Substantia nigra (tissue), 51 donors: ENCODE measurements at places on chromosomes 3 and 15.

GRCh38 chr3:49020330-49021212 is 1.4 kb upstream of the NDUFAF3 start:
- peak; percentile 52 for DNase-seq

DNA sequence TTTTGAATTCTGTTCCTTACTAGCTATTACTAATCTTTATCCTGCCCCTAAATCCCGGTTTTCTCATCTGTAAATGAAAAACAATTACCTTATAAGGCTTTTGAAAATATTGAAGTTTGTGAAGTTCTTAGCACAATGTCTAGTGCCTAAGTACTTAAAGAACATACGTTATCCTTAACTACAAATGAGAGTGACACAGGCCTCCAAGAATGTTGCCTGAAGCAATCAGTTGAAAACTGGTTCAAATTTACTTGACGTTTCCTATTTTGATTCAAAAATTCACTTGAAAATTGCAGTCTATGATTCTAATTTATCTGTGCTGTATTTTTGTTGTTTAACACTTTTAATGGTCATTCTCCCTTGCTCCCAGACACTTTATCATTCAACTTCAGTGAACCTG is 3.2 kb downstream of the SENP7 start:
- no peak for DNase-seq

GRCh38 chr15:56234804-56235203 is 8.9 kb downstream of the RFX7 start:
- no peak for DNase-seq

DNA sequence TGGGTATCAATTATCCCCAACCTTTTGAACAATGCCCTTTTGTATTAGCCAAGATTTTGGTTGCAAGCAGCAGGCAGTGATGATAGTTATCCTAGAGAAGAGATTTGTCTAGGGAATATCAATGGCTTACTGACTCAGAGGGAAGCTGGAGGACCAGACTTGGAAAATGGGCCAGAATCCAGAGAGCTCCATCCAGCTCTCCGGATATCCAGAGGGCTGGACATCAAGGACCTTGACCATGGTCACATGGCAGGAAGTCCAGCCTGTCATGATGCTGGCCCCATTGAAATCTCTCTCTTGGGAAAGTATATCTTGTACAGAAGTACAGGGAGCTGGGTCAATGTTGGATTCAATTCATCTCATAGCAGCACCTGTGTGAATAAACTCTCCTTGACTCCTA is 148.5 kb upstream of the PDZRN3 start:
- DNase-seq = no peak

DNA sequence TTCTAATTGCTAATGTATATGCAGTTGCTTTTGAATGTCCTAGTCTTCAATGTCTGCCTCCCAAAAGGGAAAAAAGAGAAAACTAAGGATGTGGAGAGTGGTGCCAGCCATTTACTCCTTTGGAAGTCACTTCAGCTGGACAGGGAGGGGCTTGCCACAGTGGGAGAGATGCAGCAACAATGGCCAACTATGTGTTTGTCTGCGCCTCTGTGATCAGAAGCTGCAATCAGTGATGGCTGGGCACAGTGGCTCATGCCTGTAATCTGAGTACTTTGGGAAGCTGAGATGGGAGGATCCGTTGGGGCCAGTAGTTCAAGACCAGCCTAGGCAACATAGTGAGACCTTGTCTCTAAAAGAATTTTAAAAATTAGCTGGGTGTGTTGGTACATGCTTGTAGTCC is 16.7 kb upstream of the CLRN1 start:
- DNase-seq = no peak
